ENCODE measurements at places on chromosomes 16 and 17. TPM values are rescaled to one million over a fixed set of nuclear protein-coding genes. Genes with fewer than 3 reads are reported as not detected.

GRCh38 chr17:40103688-40104087, 3.3 kb upstream of the NR1D1 start:
- DNase-seq = no peak

- peak; percentile 72 for DNase-seq
Observed at GRCh38 chr17:43517615-43518386, 28.3 kb downstream of the ETV4 start.

DNA sequence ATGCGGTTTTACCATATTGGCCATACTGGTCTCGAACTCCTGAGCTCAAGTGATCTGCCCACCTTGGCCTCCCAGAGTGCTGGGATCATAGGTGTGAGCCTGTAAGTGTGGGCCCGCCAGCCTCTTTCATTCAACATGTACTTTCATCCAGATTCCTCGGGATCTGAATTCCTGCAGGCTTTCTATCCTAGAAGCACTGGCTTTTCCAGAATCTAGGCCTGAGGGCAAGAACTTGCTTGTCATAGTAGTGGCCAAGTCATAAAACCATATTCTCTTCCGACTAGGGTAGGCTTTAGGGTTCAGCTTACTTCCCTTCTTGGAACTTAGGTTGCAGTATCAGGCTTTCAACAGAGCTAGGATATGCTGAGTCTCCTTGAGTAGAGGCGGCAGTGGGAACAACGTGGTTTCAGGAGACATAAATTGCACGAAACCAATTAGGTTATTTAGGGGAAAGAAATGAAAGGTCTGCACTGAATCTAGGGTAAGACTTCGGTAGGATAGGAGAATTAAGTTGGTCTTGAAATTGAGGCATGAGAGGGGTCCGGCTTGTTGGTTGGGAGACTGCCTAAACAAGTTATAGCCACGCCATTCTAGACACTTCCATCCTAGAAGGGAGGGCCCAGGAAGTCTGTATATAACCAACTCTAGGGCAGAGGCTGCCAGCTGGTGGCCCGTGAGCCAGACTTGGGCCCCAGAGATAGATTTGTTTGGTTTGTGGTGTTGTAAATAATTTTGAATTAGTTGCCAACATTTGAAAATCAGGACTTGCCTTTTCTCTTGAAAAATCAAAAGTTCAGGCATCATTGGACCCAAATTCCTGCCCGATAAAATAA, 15.6 kb downstream of the SLC7A6 start:
- DNase-seq = no peak

The PMP22 gene
- total RNA-seq = 111 TPM

The C17orf113 gene
- 0.49 TPM for total RNA-seq
